ENCODE measurements at places on chromosomes 3 and 15. TPM values are rescaled to one million over a fixed set of nuclear protein-coding genes. Genes with fewer than 3 reads are reported as not detected.

DNA sequence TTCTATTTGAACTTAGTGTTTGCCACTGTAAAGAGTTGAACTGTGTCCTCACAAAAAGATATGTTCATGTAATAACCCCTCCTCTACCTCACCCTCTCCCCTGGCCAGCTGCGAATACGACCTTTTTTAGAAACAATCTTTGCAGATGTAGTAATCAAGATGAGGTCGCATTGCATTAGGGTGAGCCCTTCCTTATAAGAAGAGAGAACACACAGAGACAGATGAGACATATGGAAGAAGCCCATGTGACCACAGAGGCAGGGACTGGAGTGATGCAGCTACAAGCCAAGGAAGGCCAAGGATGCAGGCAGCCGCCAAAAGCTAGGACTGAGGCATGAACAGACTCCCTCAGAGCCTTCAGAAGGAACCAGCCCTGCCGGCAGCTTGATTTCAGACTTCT lies 27.6 kb downstream of the GPR176 start:
- no peak for DNase-seq

GRCh38 chr3:139897759-139898158 lies 37.2 kb upstream of the CLSTN2 start:
- DNase-seq: no peak

DNA sequence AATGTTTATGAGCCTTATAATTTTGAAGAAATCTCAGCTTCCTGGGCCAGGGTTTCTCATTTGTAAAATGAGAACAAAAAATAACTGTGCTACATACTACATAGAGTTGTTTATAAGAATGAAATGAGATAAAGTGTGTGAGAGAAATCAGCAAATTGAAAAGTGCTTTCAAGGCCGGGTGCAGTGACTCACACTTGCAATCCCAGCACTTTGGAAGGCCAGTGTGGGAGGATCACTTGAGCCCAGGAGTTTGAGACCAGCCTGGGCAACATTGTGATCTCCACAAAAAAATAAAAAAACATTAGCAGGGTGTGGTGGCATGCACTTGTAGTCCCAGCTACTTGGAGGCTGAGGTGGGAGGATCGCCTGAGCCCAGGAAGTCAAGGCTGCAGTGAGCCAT lies 22.4 kb downstream of the FOXB1 start:
- DNase-seq: no peak

SPINT1 gene
- 72.4 TPM for polyA plus RNA-seq

CFAP100 gene
- polyA plus RNA-seq: 1.1 TPM

DNA sequence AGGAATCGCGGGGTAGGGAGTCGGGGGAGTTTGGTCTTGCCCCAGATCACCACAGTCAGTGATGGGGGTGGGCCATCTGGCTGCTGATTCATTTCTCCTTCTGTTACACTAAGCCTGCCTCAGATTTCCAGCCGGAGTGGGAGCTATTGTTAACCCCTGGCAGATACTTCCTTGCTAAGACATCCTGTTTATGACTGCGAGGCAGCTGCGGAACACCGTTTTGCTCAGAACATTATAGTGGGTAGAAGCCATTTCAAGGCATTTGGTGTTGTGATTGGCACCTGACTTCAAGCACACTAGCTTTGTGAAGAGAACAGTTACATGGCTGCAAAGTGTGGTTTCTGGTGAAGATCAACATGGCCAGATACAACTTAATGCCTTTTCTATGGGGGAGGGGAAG lies 73.8 kb downstream of the FLNB start:
- DNase-seq: no peak

GRCh38 chr3:3665546-3665945 lies 133.7 kb upstream of the LRRN1 start:
- DNase-seq: no peak

EPHB1 gene
- 5.9 TPM for polyA plus RNA-seq

GRCh38 chr3:109707617-109708016 lies 370.3 kb upstream of the DPPA4 start:
- no peak for DNase-seq

GRCh38 chr3:124837730-124838186 lies 49.4 kb downstream of the ITGB5 start:
- no peak for DNase-seq

GRCh38 chr15:26628071-26628470 lies 144.8 kb downstream of the GABRB3 start:
- no peak for DNase-seq

HYAL2 gene
- 80.3 TPM for polyA plus RNA-seq

- peak; percentile 28 for DNase-seq
These were observed 6.1 kb upstream of the TMEM207 start for GRCh38 chr3:190455828-190456227.

TMEM158 gene
- 5.8 TPM for polyA plus RNA-seq

DNA sequence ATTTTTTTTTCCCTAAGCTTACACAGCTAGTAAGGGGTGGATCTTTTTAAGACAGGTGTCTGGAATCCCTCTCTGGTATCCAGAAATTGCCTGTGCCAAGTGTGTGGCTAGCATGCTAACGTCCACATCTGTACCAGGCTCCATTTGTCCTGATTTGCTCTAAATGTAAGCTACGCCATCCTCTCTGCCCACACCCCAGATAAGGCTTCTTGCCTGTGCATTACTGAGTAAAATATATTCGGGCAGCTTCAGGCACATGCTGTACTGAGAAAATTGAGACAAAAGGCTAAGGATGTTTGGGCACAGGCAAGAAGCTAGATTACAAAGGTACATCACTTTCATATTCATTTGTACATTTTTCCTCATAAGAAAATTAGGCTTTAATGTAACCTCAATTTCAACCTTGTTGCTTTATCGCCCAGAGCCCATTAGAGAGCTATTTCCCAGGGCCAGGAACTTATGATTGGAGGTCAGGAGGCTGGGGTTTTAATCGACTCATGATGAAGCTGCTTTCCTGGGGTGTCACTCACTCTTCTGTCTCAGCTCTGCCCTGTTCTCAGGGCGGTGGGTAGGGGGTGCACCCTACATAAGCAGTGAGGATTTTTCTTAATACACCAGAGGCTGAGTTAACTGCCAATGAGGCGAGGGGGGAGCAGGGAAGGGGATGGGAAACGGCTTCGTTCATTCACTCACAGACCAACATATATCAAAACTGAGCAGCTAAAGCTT lies 106.3 kb downstream of the RORA start:
- DNase-seq: no peak

- no peak for DNase-seq
These were observed 6.5 kb upstream of the USP3 start for GRCh38 chr15:63497642-63498467.

RAB6B gene
- polyA plus RNA-seq: 18.4 TPM

DNA sequence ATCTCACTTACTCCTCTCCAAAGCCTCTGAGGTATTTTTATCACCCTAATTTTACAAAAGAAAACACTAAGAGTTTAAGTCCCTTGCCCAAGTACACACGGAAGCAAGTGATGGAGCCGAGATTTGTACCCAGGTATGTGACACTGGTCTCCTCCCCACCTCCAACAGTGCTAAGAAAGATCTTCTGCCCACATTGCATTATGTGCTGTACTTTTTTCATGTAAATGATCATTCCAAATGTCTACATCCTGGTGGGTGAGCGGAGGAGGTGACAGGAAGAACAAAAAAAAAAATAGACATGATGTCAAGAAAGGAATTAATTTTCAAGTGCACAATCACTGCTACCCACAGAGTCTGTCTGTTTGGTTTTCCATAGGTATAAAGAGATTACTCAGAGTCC lies 694.1 kb downstream of the FHIT start:
- no peak for DNase-seq

FHIT gene
- polyA plus RNA-seq: 25.5 TPM

DNA sequence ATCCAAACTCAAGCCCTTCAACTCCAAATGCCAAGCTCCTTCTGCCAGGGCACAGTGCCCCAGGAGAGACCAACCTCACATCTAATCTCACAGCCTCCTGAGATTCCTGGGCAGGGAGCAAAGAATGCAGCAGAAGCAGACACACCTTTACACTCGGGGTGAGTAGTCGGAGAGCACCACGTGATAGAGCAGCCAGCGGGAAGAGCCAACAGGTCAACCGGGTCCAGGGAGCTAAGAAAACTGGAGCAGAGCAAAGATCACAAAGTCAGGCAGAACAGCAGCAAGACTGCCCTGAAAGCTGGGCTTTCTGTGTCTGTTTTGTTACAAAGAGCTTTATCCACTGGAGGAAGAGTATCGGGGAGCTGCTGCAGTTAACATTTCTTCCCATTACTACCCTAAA lies 4.2 kb downstream of the B3GALNT1 start:
- no peak for DNase-seq

GRCh38 chr3:158847452-158847821 lies 45.6 kb downstream of the MFSD1 start:
- no peak for DNase-seq

DNA sequence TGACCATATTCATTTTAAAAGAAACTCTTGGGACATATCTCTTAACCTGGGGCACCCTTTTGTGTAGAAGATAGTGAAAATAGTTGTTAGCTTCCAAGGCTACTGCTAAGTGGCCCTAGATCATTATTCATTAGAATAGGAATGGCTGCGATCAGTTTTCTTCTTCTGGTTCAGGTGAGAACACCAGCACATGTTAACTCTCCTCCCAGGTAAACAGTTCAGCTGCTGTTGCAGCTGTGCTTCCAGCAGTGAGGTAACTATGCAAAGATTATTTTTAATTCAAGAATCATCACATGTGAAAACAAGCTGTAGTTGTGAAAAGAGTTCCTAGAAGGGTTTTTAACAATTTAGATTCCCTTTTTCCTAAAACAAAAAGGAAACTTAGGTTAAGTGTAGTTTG lies 43.3 kb downstream of the ZPLD1 start:
- DNase-seq: no peak

- DNase-seq: no peak
These were observed 45.1 kb downstream of the DAPK2 start for GRCh38 chr15:64001148-64001547.

DNA sequence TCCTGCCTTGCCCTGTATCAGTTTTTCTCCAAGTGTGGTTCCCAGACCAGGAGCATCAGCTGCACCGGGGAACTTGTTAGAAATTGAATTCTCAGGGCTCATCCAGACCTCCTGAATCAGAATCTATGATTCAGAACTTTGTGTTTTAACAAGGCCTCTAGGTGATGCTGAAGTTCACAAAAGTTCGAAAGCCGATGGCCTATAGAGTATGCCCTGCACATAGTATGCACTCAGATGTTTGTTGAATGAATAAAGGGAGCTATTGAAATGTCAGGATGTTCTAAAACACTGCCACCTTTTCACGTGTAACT lies 664 bp upstream of the LARP6 start:
- no peak for DNase-seq

DNA sequence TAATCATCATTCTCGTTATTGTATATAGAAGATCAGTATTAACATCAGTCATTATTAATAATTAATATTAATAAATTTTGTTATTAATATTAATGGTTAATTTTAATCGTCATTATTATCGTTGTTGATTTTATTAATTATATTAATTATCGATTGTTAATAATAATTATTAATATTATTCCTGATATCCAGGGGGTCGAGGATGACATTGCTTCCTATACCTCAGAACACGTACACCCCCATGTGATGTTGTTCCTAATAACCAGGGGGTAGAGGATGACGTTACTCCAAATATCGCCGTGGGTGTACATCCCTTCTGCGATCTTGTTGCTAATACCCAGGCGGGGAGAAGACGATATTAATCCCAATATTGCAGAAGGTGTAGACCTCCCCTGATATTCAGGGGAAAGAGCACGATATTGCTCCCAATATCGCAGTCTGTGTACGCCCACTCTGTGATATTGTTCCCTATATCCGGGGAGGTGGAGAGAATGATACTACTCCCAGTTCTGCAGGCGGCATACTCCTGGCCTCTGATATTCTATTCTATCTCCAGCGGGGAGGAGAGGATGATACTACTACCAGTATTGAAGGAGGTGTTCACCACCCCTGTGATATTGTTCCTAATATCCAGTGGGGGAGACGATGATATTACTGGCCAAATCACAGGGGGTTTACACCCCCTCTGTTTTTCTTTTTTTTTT lies 22.3 kb upstream of the BMF start:
- DNase-seq: no peak

DNA sequence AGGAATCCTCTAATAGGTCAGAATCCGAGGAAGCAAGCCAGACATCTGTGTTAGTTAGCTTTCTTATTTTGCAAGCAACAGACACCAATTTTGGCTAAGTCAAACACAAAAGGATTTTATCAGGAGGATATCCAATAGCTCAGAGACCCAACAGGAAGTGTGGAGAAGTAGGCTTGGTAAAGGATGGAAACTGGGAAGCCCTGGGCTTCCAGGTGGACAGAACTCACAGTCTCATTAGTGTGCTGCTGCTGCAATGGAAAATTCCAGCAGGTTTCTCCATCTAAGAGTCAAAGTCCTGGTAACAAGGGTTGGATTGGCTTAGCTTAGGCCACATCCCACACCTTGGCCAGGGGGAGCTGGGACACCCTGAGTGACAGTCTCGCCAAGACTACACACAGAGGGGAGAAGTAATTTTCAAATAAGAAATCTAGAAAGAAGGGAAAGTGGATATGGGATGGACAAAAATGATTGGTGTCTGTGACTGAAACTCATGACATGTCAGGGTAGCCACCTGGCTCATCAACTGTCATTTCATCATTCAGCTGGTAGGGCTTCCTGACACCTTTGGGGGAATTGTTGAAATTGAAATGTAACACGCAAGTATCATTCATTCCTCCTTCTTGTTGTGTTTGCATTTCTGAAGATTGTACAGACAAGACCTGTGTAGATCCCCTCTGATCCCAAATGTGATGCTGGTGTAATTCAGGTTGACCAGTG lies 158.6 kb downstream of the THSD4 start:
- DNase-seq: no peak

REC114 gene
- polyA plus RNA-seq: 0.55 TPM

- no peak for DNase-seq
These were observed 380.7 kb downstream of the ERC2 start for GRCh38 chr3:56087451-56088053.

RAB7A gene
- 231 TPM for polyA plus RNA-seq

- DNase-seq: no peak
These were observed 34.9 kb downstream of the PRKCI start for GRCh38 chr3:170257145-170257544.

DNA sequence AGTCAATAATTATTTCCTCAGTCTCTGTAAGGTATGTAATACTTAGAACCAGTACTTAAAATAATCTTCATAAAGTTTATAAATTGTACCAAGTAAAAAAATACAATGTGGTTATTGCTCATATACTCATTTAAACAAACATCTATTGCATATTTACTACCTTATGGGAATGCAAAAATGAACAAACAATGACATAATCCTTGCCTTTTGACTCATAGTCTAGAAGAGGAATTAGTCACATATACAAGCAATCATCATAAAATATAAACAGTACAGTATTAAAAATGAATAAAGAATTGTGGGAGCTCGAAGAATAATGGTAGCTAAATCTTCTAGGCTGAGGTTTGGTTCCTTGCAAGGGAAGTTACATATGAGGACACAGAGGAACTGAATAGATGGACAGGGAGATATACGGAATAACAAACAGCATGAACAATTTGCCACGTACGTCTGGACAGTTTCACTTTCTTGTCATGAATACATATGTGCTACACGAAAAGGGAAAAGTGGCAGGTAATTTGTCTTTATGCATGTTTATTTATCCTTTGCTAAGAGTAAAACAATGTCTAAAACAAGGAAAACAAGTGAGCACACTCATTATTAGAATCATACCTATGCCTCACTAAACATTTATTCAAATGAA lies 17.2 kb downstream of the IMPG2 start:
- DNase-seq: no peak
